NCI-H187 treated with DMSO at 0.1 percent for 48 hours (cell line): ENCODE measurements at places on chromosomes 2 and 18.

GRCh38 chr2:23776021-23776420 lies 150.9 kb downstream of the ATAD2B start:
- DNase-seq: no peak

- no peak for DNase-seq
Observed at GRCh38 chr2:68746408-68746807, 11.8 kb downstream of the ARHGAP25 start.

GRCh38 chr18:65411061-65411460 lies 339.8 kb upstream of the CDH7 start:
- no peak for DNase-seq

DNA sequence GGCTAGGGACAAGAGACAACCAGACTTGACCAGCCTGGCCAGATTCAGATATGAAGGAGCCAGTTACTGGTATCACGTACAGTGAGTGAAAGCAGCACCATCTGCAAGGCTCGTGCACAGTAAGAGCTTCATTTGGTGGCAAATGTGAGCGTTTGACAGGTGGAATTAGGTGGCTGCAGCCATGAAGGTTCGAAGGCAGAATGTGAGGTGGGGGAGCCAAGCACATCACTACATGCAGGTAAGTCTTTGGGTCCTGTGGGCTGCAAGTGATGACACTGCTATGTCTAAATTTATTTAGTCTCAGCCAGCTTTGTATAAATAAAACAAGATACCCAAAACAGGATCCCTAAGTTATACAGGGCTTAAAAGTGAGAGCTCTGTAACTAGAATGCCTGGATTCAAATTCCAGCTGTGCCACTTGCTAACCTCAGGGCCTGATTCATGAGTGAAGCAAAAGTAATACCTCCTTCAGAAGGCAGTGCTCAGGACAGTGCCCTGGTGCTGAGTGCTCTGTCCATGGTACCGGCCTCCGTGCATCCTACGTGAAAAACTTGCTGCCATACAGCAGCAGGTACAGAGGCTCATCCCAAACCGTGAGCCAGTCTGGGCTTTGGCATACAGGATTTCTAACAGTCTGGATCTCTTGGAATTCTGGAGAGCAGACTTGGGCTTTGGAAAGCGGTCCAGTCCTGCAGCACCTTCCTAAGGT lies 18.6 kb downstream of the DDX18 start:
- DNase-seq: no peak

DNA sequence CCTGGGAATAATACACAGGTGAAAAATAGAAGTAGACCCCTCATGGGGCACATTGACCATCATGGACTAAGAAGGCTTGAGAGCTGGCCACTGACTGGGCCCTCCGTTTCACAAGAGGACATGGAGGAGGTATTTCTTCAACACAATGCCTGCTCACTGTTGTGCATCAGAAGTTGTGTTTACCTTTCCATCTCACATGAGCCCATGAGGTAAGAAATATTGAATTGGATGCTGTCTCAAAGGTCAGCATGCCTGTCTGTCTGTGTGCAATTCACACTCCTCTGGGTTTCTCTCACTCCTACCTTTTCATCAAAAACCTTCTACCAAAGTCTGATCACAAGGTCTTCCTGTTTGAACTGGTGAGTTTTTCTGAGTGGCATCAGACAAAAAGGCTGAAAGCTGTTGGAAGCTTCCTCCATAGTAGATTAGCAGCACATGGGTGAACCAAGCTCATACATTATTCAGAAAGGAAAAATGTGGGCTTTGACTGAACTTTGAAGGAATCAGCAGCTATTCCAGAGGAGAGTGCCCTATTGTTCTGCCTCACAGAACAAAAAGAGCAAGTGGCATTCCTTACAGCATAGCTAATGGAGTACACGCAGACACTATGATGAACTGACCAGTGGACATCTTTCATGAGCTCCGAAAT lies 143.2 kb upstream of the RND3 start:
- no peak for DNase-seq

GRCh38 chr2:174193737-174194136 lies 54.6 kb downstream of the OLA1 start:
- no peak for DNase-seq

DNA sequence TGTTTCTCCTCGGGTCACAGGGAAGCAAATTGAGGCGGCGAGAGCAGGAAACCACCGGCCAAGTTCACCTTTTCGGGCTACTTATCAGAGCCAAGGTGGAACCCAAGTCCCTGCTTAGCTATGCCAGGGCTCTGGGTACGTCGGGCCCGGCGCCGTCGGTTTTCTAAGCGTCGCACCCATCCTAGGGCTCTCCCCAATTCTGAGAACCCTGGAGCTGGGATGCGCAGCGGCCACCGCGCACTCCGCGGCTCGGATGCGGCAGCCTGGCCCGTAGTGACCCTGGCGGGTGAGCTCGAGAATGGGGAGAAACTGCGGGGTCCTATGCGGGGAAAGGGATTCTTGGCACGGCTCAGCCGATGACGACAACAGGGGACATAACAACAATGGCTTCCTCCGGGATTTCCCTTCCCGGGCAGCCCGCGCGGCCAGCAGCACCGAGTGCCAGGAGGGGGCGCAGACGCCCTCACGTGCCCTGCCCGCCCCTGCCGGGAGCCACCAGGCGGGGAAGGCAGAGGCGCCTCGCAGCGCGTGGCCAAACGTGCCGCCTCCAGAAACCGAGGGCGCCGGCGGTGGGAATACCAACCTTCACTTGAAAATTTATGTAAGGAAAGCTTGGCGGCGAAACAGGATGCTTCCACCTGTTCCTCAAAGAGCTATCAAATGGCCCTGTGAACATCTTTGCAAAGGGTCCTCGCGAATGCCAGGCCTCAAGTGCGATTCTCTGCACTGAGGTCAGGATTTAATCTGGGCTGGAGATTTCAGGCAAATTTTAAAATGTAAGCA lies 2.1 kb upstream of the SLC30A3 start:
- DNase-seq: no peak

- DNase-seq: no peak
Observed at GRCh38 chr2:149657401-149658040, 69.9 kb upstream of the MMADHC start.

DNA sequence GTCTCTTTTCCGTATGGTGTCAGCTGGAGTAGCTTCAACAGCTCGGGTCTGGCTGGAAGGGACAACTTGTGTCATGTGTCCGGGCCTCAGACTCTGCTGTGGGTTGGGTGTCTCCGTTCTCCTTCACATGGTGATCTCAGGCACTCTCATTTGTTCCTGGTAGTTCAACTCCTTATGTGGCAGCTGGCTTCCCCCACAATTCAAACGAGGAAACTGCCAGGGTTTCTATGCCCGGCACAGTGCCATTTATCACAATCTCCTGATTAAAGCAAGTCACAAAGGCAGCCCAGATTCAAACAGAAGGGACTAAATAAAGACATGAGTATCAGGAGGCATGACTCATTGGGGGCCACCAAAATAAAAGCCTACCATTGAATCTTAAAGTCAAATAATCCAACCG lies 22.7 kb downstream of the MRO start:
- DNase-seq: no peak
